Mesothelial cell of epicardium (in vitro differentiated cells): ENCODE measurements at places on chromosomes 12 and 14. TPM values are rescaled to one million over a fixed set of nuclear protein-coding genes. Genes with fewer than 3 reads are reported as not detected.

The FAM90A1 gene
- total RNA-seq: 0.09 to 0.20 TPM in 2 of 3 replicates, not detected in the other

The SIX1 gene
- 0.16 to 0.47 TPM (median 0.24 TPM) in 3 replicates for total RNA-seq

The SDSL gene
- total RNA-seq: 9.5 to 12.9 TPM (median 11.6 TPM) in 3 replicates

The SERPINA12 gene
- not detected in 3 replicates for total RNA-seq

The RNF212B gene
- total RNA-seq: not detected in 3 replicates

The TROAP gene
- 29.5 to 30.8 TPM (median 29.8 TPM) in 3 replicates for total RNA-seq

- no peak for DNase-seq
These were observed 8.5 kb upstream of the DIO3 start for GRCh38 chr14:101552786-101553231.

DNA sequence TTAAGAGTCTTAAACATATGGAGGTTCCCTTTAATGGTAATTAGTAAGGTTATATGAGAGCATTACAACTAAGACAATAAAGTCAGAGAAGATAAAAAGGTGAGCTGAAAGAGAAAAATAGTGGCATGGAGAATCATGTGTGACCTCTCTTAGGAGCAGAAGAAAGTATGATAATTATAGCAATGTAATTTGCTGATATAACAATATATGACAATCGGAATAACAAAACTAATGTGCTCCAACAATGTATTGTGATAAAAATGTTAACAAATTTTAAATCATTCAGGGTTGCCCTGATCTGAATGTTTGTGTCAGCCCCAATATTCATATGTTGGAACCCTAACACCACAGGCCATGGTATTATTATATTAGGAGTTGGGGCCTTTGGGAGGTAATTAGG lies 269.6 kb upstream of the PPFIA2 start:
- DNase-seq: no peak

GRCh38 chr12:124424516-124424905 lies 129.6 kb downstream of the RFLNA start:
- DNase-seq: no peak
